ENCODE measurements at places on chromosomes 4 and X.

DNA sequence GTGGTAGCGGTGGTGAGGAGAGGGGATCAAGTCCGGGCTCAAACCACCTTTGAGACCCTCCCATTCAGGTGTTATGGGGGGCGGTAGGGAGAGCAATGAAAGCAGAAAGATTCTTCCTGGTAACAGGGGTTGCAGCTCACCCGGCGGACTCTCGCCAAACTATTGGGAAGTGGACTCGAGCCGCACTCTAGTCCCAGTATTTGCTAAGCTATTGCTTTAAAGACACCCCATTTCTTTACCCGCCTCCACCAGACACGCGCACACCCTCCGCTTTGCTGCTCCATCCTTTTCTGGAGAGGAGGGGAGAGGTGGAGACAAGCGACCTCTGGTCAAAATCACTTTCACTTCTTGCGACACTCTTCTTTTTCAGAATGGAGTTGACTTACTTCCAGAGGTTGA is 625 bp upstream of the GABRA4 start:
- DNase-seq: no peak

GRCh38 chr4:13540446-13541175 is 3.7 kb downstream of the NKX3-2 start:
- no peak for DNase-seq

GRCh38 chr4:161937596-161937995 is 226.2 kb downstream of the FSTL5 start:
- no peak for DNase-seq

GRCh38 chrX:150507251-150507856 is 61.1 kb upstream of the MTM1 start:
- DNase-seq: peak; percentile 5

DNA sequence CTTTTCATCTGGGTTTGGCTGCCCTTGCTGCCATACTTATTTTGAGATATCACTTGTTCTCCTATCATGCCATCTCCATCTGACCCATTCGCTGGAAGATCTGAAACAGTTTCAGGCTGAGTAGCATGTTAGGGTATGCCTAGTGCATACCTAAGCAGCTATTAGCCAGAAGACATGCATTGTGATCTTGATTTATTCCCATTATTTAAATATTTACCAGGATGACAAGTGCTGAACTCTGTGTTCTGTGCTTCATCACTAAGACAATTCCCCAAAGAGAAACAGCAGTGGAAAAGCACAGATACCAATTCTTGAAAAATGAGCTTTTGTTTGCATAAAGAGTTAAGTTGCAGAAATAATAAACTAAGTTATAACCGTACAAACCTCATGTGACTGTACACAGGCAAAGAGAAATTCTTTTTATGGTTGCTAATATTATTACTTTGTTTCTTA is 271.0 kb upstream of the ARSJ start:
- DNase-seq: no peak

DNA sequence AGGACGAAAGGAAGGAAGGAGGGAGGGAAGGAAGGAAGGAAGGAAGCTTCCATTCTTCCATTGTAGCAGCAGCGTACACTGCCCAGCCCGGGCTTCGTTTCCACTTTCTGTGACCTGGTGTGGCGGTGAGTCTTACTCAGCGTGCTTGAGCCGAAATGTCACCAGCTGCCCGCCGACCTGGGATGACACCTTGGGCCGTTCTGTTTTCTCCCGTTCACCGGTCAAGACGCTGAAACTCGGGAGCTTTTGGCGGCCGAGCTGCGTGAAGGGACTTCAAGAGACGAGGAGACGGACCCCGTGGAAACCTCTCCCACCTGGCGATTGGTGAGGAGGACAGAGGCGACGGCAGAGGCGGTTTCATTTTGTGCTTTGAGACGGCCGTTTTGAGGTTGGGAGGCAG is 47.1 kb upstream of the PPP2R3B start:
- DNase-seq: no peak

DNA sequence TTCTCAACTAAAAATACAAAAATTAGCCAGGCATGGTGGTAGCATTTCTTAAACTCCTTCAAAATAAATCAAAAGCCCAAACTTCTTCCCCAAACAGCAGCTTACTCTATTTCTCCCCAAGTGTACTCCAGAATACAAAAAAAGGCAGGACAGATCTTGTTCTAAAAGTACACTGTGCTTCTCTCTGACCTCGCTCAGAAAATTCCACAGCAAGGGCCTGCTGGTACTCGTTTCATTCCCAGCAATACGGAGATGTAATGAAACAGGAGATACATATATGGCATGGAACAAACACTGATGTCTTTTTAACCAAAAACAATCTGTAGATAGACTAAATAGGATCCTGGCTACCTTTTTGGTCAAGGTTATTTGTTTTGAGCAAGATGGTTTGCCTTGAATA is 25.2 kb downstream of the MAP7D2 start:
- no peak for DNase-seq

DNA sequence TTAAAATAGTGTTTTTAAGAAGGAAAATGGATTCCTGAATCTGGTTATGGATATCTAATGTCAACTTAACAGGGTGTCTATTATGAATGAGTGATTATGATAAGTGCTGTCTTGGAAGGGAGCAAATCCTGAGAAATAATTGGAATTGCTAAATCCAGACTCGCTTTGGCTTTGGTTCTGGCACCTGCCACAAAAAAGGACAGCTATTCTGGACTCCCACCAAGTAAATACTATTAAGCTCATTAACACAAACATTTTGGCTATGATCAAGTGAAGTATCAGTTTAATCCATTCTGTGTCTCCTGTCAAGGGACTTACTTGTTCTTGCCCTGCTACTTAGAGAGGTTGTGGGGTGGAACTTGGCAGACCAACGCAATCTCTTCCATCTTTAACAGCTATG is 403.7 kb downstream of the CENPC start:
- DNase-seq: no peak
